ENCODE measurements at places on chromosomes 6 and 20. TPM values are rescaled to one million over a fixed set of nuclear protein-coding genes. Genes with fewer than 3 reads are reported as not detected.
A peak's percentile ranks its signal among the peaks of the same experiment; 100 is the strongest.

GRCh38 chr6:84768442-84769174, 4.2 kb upstream of the TBX18 start:
- no peaks in the 10 kb centered on the region for H3K4me1 ChIP-seq
- H3K4me3 ChIP-seq = no peak overlapping the region
- H3K27ac ChIP-seq = no peak overlapping the region
- peaks cover 17% of the 10 kb centered on the region for H3K27me3 ChIP-seq

DNA sequence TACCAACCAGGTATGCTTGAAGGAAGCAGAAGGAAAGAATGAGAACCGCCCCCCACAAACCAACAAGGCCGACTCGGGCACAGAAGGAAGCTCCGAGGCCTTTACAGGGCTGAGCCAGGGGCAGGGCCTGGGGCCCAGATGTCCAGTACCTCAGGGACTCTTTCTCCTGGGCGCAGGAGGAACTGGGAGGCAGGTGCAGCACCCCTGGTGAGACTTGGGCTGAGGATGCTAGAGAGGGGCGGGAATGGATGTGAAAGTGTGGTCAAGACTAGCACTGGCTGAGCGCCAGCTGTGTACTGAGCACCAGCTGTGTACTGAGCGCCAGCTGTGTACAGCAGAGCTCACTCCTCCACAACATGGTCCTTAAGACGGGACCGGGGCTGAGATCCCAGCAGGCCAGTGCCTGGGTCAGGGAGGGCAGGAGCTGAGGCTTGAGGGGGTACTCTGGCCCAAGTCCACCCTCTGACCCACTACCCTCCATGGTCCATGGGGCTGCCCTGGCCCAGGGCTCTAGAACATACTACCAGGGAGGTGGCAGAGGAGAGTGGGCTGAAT, 369.4 kb downstream of the TAF4 start:
- no peaks in the 10 kb centered on the region for H3K36me3 ChIP-seq
- H3K4me3 ChIP-seq = no peak overlapping the region
- H3K4me1 ChIP-seq = no peaks in the 10 kb centered on the region
- no peak overlapping the region for H3K27ac ChIP-seq
- H3K27me3 ChIP-seq = no peaks in the 10 kb centered on the region

GRCh38 chr6:30067460-30068139, 602 bp downstream of the PPP1R11 start:
- peak overlapping the region; percentile 84 for H3K4me3 ChIP-seq
- peaks cover 42% of the 10 kb centered on the region for H3K4me1 ChIP-seq
- H3K27me3 ChIP-seq = no peaks in the 10 kb centered on the region

DNA sequence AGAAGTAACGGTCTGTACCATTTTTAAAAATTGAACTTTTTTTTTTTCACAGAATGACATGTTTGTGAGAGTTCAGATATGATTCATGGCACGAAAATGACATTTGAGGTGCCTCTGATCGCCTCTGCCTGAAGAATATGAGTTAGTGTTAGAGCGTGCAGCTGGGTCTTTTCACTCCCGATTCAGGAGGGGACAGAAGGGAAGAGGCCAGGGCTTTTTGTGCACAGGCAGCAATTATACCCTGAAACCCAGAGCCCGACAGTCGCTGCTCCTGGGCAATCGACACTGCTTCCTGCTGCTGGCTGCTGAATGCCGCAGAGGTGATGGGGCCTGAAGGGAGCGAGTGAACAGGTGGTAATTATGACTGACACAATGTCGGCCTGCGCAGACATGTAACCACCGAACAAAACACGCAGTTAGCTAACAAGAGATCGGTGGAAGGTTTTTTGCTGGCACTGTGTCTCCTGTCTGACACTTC, 652.0 kb upstream of the NOX3 start:
- DNase-seq = no peak
- H3K27ac ChIP-seq = no peak overlapping the region
- no peaks in the 10 kb centered on the region for H3K27me3 ChIP-seq
- no peaks in the 10 kb centered on the region for H3K4me1 ChIP-seq
- H3K36me3 ChIP-seq = no peaks in the 10 kb centered on the region

DNA sequence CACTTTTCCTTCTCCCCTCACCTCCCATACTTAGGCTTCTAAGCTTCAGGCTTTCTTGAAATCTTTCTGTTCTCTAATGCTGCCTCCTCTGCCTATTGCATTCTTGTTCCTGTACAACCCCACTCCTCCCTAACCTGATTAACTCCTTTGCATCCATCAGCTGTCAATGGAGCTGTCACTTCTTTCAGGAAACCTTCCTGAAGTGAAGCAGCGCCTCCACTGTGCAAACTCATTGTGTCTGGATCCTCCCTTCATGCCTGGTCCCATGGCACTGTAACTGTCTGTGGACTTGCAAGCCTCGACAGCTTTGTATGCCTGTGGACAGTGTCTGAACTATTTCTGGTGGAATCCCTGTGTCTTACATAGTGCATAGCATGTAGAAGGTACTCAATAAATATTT, 185.0 kb downstream of the HS3ST5 start:
- no peak overlapping the region for H3K4me3 ChIP-seq
- H3K4me1 ChIP-seq = no peaks in the 10 kb centered on the region
- no peaks in the 10 kb centered on the region for H3K36me3 ChIP-seq
- H3K27me3 ChIP-seq = no peaks in the 10 kb centered on the region
- H3K27ac ChIP-seq = no peak overlapping the region

DNA sequence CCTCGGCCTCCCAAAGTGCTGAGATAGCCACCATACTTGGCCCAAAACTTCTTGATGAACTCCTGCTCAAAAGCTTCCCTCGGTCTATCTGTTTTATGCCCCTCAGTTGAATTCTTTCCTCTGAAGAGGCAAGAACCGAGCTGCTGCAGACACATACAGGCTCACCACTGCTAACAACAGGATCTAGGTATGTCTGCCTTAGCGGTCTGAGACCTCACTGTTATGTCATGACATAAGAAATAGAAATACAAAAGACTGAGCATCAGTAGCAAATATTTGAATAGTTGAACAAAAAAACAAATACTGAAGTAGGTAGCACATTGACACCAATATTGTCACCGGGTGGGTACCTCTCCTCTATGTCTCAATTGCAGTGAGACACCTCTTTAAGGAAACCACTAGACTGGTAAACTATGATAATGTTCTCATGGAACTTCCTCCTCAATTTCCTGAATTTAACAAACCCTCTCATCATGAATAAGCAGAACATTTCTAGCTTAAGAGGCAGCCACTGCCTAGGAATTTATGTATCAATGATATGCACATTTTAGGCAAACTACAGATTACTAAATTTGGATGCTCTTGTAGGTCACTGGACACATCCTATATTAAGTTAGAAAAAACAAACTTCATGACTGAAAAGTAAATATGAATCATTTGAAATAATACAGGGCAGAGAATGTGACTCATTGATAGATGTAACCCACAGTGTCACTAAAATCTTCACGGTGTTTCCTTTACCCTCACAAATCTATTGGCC, 9.4 kb upstream of the STXBP5 start:
- no peak for DNase-seq
- H3K27ac ChIP-seq = no peak overlapping the region
- no peaks in the 10 kb centered on the region for H3K36me3 ChIP-seq
- H3K4me3 ChIP-seq = no peak overlapping the region
- no peaks in the 10 kb centered on the region for H3K4me1 ChIP-seq

- no peak overlapping the region for H3K27ac ChIP-seq
- peaks cover 3% of the 10 kb centered on the region for H3K27me3 ChIP-seq
- H3K4me1 ChIP-seq = peaks cover 25% of the 10 kb centered on the region
- DNase-seq = peak; percentile 67
These were observed 207.9 kb downstream of the MYLK4 start for GRCh38 chr6:2542858-2543218.

DNA sequence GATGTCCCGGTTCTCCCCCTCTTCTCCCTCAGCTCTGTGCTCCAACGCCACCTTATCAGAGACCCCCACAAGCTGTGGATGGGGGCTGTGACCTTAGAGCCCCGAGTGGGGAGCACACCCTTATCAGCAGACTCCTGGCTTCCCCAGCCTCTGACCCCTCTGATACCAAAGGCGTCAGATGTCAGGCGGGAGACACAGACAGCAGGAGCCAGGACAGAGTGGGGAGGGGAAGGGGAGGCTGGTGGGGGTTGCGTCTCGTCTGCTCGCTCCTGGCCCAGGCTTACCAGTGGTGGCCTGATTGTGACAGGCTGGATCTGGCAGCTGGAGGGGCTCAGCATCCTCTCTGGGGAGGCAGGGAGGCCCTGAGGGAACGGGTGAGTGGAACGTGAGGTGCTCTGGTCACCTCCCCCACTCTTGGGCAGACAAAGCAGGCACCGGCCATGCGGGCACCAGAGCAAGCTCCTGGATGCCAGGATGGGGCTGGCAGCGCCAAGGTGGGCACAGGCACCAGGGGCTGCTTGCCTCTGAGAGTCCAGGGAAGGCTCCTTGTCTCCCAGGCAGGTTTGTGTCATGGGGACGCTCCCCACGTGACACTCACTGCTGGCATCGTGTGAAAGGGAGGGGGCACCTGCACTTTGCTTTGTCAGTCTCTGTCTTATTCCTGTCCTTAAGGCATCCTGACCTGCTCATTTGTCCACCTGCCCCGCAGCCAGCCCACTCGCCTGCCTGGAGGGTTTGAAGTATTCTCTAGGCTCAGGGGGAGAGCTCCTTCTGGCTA, 27.8 kb upstream of the GATA5 start:
- no peak overlapping the region for H3K27ac ChIP-seq
- no peaks in the 10 kb centered on the region for H3K27me3 ChIP-seq
- DNase-seq = no peak

GRCh38 chr6:40672087-40672486, 84.9 kb upstream of the LRFN2 start:
- no peaks in the 10 kb centered on the region for H3K36me3 ChIP-seq
- no peak for DNase-seq
- H3K27me3 ChIP-seq = no peaks in the 10 kb centered on the region
- no peak overlapping the region for H3K4me3 ChIP-seq
- no peaks in the 10 kb centered on the region for H3K4me1 ChIP-seq

The PI16 gene
- 5.8 TPM for total RNA-seq

- H3K36me3 ChIP-seq = peaks cover 93% of the 10 kb centered on the region
- no peak for DNase-seq
- peaks cover 57% of the 10 kb centered on the region for H3K4me1 ChIP-seq
- H3K4me3 ChIP-seq = no peak overlapping the region
These were observed 21.2 kb downstream of the ROMO1 start for GRCh38 chr20:35720165-35721123.
